ENCODE measurements at places on chromosomes 11 and 22.

GRCh38 chr11:63404161-63404935, 34.8 kb downstream of the SLC22A9 start:
- no peak for DNase-seq

- no peak for DNase-seq
These were observed 9.4 kb downstream of the BMAL1 start for GRCh38 chr11:13287036-13287435.

GRCh38 chr22:39269095-39269790, 24.5 kb upstream of the PDGFB start:
- no peak for DNase-seq

- DNase-seq: no peak
These were observed 27.5 kb upstream of the CALCB start for GRCh38 chr11:15045891-15046290.

Measured in NCI-H1105 (cell line).